ENCODE measurements at places on chromosomes 13 and 19.
A peak's percentile ranks its signal among the peaks of the same experiment; 100 is the strongest.

- DNase-seq, result no peak
Measured at GRCh38 chr19:9431475-9431874, 3.9 kb downstream of the ZNF266 start.

DNA sequence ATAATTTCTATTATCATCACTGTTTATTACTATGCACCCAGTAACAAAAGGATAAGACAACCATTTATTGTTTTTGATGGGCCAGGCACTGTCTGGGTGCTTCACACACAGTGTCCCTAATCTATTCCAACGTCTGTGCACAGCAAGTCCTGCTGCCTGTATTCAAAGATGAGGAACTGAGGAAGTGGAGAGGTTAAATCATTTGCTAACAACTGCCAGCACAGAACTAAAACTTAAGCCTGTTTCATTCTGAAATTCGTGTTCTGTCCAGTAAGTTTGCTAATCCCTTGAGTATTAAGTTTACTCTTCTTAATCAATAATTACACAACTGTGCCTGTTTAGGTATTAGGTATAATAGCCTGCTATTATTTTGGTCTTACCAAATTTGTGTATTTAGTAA lies 41.9 kb downstream of the TEX26 start:
- no peak for DNase-seq

DNA sequence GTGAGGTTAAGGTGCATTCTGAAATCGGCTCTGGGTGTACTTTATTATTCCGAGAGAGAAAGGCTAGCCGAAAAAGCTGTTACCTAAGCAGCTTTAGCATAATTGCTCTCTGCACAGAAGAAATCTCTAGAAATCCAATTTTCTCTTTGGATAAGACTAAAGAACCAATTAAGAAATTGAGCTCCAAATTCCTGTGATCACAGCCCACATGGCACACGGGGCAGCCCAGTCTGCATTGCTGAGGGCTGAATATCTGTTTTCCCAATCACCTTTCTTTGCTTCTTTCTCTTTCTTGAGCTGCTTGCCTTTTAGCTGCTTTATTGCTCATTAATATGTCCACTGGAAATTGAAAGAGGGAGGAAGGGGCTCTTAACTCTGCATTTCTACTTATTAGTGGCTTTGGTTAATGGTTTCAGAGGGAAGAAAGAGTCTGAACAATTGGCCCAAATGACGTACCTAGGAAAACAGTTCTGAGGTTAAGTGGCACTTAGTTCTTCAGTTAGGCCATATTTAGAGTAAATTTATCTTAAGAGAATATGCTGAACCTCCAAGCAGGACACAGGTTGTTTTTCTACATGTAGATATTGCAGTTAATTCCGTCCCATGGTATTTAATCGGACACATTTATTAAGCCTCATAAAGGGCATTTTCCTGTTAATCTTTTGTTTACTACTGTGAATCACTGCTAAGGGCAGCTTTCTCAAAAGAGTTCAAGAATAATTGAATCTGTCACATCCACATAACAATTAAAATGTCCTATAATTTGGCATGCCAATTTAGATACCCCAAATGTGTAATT lies 265.7 kb downstream of the ABCC4 start:
- no peak for DNase-seq

DNA sequence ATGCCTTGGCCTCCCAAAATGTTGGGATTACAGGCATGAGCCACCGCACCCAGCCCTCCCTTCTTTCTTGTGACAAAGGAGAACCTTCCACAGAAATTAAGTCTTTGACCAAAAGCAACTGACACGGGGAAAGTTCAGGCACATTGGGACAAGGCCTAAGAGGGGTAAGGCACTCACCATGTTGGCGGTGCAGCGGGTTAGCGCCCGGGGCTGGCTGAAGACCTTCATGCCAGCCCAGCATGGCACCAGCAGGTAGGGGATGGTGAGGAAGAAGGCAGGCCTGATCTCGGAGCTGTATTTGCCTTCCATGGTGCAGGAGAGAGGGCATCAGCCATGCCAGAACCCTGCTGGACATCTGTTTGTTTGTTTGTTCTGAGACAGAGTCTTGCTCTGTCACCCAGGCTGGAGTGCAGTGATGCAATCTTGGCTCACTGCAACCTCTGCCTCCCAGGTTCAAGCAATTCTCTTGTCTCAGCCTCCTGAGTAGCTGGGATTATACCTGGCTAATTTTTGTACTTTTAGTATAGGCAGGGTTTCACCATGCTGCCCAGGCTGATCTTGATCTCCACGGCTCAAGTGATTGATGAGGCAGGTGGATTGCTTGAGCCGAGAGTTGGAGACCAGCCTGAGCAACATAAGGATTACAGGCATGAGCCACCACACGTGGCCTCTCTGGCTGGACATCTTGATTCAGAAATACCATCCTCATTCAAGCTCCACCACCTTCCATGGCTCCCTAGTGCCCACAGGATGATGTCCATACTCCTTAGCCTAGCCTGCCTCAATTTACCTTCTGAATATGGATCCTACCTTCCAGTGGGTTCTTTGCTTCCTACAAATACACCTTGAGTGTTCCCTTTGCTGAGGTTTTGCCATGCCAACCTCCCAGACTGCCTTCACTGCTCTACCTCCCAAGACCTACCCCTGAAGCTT lies 4.4 kb downstream of the TM6SF2 start:
- DNase-seq, result no peak

DNA sequence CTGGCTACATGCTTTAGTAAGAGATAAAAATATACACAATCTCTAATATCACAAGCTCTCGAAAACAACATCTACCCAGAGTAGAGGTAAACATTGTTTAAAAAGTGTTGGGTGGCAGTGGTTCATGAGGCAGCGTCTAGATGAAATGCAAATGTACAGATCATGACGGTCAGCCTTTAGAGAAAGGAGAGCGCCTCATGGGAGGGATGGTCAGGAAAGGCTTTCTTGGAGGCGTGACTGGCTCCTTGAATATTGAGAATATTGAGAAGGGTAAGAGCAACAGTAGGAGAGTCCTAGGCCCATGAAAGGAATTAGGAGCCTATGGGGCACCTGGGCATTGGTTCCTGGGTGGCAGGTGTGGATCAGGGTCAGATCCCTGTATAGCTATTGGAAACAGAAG lies 10.6 kb downstream of the HNRNPUL1 start:
- DNase-seq, result no peak

DNA sequence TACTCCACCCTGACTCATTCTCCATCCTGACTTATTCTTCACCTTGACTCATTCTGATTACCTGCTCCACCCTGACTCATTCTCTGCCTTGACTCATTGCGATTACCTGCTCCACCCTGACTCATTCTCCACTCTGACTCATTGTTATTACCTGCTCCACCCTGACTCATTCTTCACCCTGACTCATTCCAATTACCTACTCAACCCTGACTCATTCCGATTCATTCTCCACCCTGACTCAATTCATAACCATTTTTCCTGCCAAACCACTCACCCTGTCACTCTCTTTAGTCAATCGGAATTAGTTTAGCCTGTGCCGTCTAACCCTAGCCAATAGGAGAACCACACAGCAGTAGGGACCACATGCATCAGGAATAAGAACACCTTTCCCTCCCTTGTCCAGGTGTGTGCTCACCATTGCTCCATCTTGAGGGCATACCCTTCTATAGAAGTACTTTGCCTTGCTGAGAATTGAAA lies 1227.4 kb upstream of the PCDH20 start:
- no peak for DNase-seq

DNA sequence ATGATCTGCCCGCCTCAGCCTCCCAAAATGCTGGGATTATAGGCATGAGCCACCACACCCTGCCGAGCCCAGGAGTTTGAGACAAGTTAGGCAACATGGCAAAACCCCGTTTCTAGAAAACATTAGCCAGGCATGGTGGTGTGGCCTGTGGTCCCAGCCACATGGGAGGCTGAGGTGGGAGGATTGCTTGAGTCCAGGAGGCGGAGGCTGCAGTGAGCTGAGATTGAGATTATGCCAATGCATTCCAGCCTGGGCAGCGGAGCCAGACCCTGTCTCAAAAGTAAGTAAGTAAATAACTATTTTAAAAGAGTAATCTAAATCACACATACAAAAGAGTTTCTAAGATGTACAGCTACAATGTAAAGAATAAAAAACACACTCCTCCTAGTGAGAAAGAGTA lies 41.9 kb downstream of the SKA3 start:
- DNase-seq, result no peak

GRCh38 chr13:51342706-51343105 lies 3.2 kb downstream of the SERPINE3 start:
- no peak for DNase-seq

DNA sequence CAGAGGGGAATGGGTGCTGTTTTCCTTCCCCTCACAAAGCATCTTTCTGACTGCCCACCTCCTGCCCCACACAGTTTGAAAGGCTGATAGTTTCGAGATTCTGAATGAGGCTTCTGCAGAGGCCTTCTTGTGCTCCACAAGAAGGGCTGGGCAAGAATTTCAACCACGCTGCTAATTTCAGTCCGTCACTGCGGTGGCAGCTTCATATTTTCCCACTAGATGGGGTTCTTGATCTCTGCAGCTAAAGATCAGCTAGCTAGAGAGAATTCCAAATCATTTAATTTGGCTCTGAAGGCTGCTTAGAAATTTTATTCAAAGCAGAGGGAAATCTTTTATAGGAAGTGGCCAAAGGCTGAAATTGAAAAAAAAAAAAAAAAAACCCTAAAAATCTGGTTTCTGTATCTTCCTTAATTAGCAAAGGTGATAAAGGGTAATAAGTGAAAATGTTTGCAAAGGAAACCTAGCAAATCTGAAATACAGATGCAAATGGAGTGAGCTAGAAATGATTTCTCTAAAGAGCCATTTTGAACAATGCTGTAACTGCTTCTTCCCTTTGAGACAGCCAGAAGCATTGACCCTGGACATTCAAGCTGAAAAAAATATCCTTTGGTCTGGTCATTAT lies 38.0 kb upstream of the C13orf42 start:
- DNase-seq, result no peak

DNA sequence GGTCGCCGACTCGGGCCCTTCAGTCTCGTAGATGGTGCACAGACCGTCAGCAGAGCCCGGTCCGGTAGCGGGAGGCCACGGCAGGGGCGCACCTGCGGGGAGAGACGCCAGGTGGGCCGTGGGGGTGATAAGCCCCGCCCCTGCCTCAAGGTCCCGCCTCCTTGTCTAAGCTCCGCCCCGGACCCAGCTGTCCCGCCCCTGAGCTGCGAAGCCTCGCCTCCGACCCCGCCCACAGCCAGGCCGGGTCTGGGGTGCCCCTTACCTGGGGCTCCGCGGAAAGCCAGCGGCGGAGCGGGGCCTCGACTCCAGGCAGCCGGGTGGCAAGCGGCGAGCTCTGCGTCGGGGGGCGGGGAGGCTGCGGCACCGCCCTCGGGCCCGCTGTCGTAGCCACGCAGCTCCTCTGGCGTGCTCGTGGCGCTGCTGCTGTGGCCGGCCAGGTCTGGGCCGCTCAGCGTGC lies 4.7 kb downstream of the PRR36 start:
- peak; percentile 64 for DNase-seq

DNA sequence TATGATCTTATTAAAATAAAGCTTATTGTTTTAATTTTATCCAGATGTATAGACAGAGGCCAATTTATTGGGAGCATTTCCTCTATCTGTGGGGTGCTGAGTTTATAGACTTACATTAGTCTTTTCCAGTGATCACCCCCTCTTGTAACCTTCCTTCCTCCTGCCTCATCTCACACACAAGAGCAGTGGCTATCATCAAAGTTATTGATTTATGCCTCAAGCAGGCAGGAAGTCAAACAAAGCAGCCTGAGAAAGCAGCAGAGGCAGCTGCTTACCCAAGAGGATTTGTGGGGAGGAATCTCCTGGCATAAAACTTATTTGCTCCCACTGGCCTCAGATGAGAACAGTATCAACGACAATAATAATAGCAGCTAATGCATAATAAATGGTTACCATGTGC lies 26.3 kb upstream of the DCLK1 start:
- no peak for DNase-seq

GRCh38 chr13:30111810-30112209 lies 195.5 kb downstream of the KATNAL1 start:
- no peak for DNase-seq

DNA sequence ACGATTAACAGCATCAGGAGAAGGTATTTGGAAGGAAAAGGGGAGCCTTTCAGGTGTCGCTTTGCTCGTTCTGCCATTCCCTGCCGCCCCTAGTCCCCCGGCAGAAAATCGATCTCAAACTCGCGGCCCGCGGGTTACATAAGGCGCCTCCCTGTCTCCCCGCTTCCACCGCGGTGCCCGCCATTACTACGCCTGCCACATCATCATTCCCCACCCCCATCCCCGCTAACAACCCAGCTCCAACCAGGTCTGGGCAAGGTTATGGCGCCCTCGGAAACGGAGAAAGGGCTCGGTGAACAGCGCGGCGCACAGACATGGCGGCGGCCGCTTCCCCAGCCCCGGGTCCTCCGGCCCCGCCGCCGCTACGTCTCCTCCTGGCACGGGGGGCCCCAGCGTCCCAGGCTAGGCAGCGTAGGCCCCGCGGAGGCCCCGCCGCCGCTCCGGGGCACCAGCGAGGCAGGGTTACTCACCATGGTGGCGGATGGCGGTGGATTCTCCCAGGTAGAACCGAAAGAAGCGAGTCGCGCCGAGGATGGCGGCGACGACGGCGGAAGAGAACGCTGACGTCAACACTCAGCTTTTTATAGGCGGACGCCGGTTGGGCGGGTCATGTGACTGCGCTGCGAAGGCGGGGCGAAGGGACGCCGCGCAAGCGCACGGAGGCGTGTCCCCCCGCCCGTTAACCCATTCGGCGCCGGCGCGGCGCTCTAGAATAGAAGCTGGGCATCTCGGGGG lies at the start of gene EEF2:
EEF2 (minus strand) TSS at position 556 of the 735 bp plus-strand sequence; CDS start at position 473, 83 bp downstream.
- DNase-seq, result peak; percentile 80

GRCh38 chr13:42334329-42334706 lies 62.4 kb downstream of the AKAP11 start:
- DNase-seq, result no peak

DNA sequence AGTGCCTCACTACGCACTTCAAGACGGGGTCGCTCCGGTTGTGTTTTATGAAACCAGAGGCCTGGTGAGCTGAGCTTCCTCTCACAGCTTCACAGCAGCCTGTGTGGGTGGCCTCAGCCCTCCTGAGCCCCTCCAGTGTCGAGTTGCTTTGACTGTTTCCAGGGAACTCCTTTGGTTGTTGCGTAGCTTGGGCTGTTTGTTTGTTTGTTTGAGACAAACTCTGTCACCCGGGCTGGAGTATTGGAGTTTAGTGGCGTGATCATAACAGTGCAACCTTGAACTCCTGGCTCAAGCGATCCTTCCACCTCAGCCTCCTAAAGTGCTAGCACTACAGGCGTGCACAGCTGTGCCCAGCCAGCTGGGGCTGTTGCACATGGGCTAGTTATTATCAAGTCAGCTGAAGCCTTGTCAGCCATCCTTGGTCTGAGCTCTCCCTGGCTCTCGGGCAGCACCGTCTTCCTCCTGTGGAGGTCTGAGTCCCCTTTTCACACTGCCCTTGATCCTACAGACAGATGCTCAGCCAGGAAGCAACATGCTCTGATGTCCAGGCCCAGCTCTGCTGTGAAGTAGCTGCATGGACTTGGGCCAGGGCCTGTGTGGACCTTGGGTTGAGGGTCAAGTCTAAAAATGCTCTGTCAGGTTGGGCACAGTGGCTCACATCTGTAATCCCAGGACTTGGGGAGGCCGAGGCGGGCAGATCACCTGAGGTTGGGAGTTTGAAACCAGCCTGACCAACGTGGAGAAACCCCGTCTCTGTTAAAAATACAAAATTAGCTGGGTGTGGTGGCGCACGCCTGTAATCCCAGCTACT lies 10.2 kb downstream of the DOT1L start:
- DNase-seq, result no peak
